B cell (primary cell): ENCODE measurements at places on chromosomes 7 and 10. TPM values are rescaled to one million over a fixed set of nuclear protein-coding genes. Genes with fewer than 3 reads are reported as not detected.

DNA sequence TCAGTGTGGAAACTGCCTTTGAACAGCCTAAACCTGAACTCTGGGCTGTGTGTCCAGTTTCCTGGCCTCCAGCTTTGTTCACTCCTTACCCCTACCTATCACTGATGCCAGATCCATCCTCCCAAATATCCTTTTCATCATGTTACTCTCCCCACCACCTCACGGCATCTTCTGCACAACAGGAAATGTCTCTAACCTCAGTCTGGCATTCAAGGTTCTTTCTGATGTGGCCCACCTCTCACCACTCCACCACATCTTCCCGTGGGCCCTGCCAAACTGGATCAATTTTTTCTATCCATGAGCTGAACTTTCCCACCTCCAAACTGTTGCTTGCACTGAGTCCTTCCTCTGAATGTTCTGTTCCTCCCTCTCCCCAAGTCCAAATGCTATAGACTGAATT, 35.8 kb upstream of the MAP3K8 start:
- H3K4me3 ChIP-seq, result no peak overlapping the region
- H3K27me3 ChIP-seq, result no peaks in the 10 kb centered on the region
- no peak for DNase-seq
- no peak overlapping the region for H3K27ac ChIP-seq

DNA sequence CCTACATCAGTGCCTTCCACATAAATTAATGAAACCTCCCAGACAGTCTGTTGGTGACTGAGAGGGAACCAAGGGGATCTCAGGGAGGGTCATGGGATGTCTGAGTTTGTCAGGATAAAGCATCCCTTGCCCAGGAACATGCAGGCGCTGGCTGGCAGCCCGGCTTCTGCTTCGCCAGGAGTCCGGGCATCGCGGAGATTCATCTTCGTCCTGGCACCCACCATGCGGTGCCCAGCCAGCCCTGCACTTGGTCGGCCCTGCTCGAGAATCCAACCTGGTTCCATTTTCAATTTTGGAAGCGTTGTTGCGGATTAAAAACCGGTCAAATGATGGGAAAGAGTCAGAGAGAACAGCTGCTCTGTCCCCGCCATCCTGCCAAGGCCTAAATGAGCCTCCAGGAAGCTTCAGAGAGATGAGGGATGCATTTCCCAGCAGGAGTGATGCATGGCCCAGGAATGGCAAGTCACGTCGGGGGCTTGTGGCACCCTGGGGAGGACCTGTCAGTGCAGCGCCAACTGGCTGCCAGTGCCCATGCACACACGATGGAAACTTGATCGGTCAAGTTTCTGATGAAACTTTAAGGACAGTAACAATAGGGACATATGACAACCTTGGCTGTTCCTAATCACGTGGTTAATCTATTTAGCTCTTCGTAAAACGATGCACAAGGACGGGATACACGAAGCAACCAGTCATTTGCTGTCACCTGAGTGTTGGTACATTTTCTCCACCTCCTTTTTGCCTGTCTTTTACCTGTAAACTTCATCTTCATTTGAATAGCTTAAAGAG, 260.8 kb upstream of the MKI67 start:
- H3K36me3 ChIP-seq, result no peaks in the 10 kb centered on the region
- H3K27ac ChIP-seq, result no peak overlapping the region
- no peak for DNase-seq
- H3K4me3 ChIP-seq, result no peak overlapping the region
- H3K4me1 ChIP-seq, result no peaks in the 10 kb centered on the region
- H3K27me3 ChIP-seq, result no peaks in the 10 kb centered on the region

DNA sequence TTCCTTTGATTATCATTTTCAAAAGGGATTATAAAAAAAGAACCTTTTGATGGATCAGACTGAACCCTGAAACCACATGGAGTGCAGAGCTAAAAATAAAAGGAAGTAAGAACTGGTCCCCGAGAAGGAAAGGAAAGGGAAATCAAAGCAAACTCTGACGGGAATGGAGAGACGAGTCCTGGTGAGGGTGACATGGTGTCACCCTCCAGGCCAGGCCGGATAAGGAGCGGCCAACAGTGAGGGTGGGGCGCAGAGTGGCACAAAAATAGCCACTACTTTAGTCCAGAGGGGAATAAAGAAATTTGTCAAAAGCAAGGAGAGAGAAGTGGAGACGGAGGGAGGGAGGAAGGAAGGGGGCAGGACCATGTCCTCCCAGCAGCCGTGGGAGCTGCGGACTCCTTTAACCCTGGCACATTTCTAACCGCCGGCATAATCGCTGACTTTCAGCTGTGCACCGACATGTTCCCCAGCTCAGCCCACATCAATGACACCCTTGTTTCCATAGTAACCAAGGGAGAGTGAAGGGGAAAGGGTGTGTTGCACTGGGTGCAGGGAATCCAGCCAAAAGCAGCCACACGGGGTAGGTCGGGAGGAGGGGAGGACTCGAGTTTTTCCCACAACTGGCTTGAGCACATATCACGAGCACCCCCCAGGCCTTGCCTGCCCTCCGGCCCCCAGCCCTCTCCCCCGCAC, 29.7 kb downstream of the TRIM8 start:
- DNase-seq, result peak; percentile 49
- H3K27ac ChIP-seq, result no peak overlapping the region
- peak overlapping the region; percentile 34 for H3K4me3 ChIP-seq
- no peaks in the 10 kb centered on the region for H3K27me3 ChIP-seq
- H3K36me3 ChIP-seq, result no peaks in the 10 kb centered on the region

GRCh38 chr7:23249486-23249885, 2.9 kb downstream of the GPNMB start:
- no peak overlapping the region for H3K27ac ChIP-seq
- H3K4me3 ChIP-seq, result no peak overlapping the region

- no peaks in the 10 kb centered on the region for H3K27me3 ChIP-seq
- no peak overlapping the region for H3K4me3 ChIP-seq
- DNase-seq, result no peak
- H3K36me3 ChIP-seq, result no peaks in the 10 kb centered on the region
Measured at GRCh38 chr10:103653581-103654037, 160.1 kb downstream of the NEURL1 start.

DNA sequence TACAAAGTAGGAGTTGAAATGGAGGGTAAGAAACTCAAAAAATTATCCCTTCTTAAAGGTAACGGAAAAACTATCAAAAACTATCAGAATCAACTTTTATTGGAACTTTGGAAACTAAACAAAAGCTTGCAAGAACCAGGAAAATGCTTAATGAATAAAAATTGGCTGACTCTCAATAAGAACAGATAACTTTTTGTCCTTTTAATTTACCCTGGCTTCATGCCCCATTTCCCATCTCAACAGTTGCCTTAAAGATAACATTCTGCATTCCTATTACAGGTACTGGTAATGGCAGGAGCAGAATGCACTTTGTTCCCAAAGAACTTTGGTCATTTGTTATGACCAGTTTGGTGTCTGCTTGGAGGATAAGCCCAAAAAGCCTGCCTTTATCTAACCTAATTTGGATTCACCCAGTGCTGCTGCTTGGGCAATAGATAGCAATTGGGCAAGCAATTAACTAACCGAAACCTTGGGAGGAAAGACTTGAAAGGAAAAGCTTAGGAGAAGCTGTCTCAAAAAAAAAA, 17.8 kb downstream of the CH25H start:
- no peaks in the 10 kb centered on the region for H3K27me3 ChIP-seq
- H3K4me1 ChIP-seq, result peaks cover 7% of the 10 kb centered on the region
- DNase-seq, result no peak
- H3K4me3 ChIP-seq, result no peak overlapping the region

GRCh38 chr10:47423476-47423875, 39.4 kb upstream of the ZNF488 start:
- no peak overlapping the region for H3K27ac ChIP-seq
- H3K27me3 ChIP-seq, result no peaks in the 10 kb centered on the region
- DNase-seq, result no peak
- H3K4me3 ChIP-seq, result no peak overlapping the region
- H3K4me1 ChIP-seq, result no peaks in the 10 kb centered on the region
- H3K36me3 ChIP-seq, result no peaks in the 10 kb centered on the region

DNA sequence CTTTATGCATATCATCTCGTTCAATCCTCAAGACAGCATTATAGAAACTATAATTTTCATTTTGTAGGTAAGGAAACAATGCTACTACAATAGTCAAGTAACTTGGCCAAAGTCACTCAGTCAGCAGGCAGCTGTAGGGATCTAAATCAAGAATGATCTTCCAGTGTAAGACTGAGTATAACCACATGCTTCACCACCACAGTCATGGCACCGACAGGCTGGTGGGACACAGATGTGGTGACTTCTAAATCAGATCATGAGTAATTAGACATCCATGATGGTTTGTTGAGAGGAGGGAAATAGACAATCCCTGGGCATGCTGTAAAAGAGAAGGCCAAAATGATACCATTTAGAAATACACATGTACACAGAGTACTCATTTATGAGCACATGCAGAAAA, 84.1 kb upstream of the ASAH2 start:
- peaks cover 6% of the 10 kb centered on the region for H3K36me3 ChIP-seq
- peaks cover 6% of the 10 kb centered on the region for H3K4me1 ChIP-seq
- no peak overlapping the region for H3K27ac ChIP-seq
- H3K27me3 ChIP-seq, result no peaks in the 10 kb centered on the region

DNA sequence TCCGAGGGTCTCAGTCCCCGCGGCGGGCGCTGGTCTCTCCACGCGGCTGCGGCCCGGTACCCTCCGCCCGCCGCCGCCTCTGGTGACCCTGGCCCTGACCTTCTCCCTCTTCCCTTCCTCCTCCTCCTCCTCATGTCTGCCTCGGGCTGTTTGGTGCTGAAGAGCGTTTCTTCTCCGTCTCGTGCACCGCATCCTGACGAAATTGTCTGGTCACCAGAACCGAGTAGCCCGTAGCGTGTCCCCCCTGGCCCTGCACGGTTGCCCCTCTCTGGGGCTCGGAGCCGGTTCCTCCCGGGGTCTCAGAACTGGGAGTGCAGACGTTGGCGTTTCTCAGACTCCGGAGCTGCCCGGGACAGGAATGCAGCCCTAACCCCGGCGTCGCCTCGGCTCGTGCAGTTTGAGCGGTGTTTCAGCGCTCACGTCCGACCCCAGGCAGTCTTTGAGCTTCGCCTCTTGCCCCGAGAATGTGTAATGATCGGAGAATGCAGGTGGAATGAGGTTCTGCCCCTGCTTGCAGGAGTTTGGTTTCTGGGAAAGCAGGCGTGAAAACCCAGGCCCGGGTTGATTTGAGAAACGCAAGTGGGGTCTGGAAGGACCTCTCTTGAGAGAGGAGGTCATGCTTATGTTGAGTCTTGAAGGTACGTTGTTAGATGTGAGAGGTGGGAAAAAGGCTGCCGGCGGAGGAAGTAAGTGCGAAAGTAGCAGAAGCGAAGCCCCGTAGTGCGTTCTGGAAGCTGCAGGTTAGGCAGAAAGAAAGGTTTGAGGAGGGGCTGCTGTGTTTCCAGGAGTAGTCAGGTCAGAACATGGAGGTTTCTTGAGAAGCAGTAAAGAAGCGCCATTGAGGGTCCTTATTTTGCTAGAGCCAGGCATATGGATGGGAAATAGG, 743 bp downstream of the RBM17 start:
- H3K27me3 ChIP-seq, result no peaks in the 10 kb centered on the region
- no peaks in the 10 kb centered on the region for H3K36me3 ChIP-seq
- peaks cover 43% of the 10 kb centered on the region for H3K4me1 ChIP-seq
- H3K27ac ChIP-seq, result no peak overlapping the region
- peak overlapping the region; percentile 77 for H3K4me3 ChIP-seq

The AKR1C2 gene
- not detected in 2 replicates for total RNA-seq

The PRLHR gene
- not detected in 2 replicates for total RNA-seq

The CALHM1 gene
- total RNA-seq, result 0.34 and 0.41 TPM in 2 replicates

The SMO gene
- 0.39 and 0.87 TPM in 2 replicates for total RNA-seq
